ENCODE measurements at places on chromosomes 5 and 9.

DNA sequence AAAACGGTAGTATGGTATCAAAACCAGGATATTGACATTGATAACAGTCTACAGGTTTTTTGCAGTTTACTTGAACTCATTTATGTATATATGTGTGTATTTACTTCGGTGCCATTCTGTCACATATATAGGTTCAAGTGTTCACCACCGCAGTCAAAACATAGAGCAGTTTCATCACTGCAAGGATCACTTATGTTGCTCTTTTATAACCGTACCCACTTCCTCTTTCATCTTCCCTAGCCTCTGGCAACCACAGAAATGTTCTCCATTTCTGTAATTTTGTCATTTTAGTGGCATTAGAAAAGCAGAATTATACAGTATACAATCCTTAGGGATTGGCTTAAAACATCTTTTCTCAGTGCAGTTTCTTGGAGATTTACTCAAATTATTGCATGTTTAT is 90.3 kb downstream of the SH3GL2 start:
- DNase-seq: no peak

DNA sequence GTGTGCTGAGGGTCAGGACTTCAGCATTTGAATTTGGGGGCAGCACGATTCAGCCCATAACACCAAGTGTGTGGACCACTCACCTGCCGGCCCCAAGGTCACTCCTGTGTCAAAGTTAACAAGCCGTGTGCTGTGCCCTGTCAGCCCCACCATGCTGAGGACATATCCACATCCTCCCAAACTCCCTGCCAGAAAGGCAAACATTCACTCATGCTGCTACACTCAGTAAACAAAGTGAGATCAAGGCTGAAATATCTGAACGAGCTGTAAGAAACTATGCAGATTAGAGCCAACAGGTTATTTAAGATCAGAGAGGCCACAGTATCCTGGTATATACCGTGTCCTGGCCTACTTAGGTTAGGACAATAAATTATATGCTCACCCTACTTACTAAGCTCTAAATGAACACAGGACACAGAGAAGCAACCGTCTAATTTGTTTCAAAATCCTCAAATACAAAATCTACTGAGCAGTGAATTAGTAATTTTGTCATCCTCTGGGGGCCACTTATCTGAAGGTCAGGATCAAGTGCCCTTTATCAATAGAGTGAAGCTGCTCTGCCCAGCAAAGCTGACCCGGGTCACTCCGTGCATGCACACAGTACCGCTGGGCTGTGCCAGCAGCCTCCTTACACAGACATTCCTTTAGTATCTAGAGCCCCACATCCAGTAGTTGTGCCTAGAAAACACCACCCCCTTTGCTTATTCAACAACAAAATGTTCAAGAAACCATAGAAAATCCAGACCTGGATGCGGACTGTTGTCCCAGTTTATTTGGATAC is 28.2 kb downstream of the RETREG1 start:
- no peak for DNase-seq

DNA sequence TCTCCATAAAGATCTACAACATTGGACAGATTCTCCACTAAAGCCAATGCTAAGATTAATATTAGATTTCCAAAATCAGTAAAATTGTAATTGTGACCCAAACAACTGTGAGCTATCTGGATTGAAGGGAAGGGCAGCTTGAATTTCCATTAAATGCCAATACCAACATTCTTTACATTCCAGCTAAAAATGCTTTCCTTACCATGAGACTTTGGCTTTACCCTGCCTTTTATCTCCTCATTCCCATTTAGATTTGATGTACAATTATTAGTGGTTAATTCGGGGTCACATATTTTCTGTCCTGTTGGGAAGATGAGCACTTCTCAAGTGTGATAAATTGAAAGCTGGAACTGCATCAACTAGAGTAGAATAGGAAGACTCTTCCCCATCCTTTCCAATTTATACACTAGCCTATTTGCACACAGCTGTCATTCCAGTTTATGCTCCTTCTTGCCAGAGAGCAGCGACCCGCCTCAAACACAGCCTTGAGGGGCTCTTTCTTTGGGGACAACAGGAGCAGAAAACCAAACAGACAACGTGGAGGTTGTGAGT is 33.1 kb upstream of the MYOT start:
- no peak for DNase-seq

DNA sequence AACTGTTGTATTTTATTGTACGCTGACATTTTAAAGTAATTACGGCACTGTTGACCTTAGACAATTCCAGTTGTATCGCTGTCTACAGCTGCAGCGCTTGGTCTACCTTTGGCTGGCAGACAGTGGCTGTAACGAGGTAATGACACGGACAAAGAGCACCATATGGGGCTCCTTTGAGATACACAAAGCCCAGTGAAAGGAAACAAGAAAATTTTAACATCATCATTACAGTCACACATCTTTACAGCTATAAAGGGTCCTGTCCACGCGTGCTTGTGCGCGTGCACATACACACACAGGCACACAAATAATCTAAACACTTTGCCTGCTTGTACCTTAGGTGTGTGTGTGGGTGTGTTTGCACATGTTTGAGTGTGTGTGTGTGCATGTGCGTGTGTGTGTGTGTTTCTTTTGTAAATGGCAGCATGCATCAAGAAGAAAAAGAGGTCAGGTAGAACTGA is 946.0 kb downstream of the NR2F1-AS1 start:
- DNase-seq: no peak

DNA sequence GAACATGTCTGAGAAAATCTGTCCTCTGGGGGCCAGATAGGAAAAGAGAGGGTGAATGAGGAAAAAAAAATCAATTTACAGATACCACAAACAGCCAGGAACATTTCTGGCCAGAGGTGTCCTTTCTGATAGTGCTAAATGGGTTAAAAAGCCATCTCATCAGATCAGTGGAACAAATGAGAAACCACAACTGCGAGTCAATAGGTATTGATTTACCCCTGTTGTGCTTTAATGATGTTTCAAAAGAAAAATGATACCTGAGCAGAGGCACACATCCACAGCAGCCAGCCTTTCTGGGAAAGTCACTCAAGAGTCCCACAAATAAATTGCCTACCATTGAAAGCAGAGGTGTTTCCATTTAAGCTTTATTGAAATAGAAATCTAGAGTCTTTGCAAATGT is 79.3 kb upstream of the PTGER4 start:
- DNase-seq: no peak

DNA sequence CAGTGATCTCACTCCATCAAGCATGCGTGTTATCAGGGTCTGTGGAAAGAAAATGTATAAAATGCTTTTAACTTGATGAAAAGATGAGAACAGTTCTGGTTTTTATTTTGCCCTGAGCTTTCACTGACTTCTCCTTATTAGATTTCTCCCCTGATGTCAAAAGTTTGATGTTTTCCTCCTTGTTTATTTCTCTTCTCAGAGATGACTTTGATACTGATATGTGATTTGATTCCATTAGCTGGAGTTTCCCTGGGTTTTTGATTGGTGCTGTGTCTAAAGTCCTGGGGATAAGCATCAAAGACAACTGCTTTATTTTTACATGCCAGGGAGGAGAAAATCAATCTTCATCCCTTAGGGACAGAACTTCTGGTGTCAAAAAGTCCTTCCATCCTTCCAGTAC is 510.0 kb downstream of the KCTD16 start:
- DNase-seq: no peak

- no peak for DNase-seq
Measured at GRCh38 chr5:172659909-172660628, 19.0 kb downstream of the NEURL1B start.

- DNase-seq: no peak
Measured at GRCh38 chr5:110105692-110106091, 416.0 kb downstream of the MAN2A1 start.

GRCh38 chr5:71862087-71862486 is 143.0 kb downstream of the CARTPT start:
- no peak for DNase-seq

- no peak for DNase-seq
Measured at GRCh38 chr9:110650261-110650660, 18.3 kb upstream of the MUSK start.

- DNase-seq: no peak
Measured at GRCh38 chr9:2299156-2299842, 284.2 kb downstream of the SMARCA2 start.

DNA sequence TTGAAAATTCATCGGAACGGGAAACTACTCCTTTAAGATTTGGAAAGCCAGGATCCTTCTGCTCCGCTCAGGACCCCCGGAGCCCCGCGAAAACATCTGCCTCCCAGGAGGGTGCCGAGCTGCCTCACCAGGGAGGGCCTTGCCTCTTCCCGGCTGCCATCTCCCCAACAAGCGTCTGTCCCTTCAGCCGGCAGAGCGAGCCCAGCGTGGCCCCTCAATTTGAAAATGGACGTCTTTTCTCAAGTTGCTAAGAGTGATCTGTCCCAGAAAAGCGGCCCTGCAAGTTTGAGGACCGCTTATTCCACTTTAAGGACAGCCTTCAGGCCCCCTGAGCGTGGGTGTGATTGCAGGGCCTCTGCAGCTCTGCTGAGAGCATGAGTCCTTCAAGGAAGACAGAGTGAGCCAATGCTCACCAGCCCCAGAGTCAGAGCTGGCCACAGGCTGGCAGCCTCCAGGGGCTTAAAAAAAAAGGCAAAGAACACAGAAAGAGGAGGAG is 101.3 kb downstream of the PHF2 start:
- peak; percentile 0 for DNase-seq

DNA sequence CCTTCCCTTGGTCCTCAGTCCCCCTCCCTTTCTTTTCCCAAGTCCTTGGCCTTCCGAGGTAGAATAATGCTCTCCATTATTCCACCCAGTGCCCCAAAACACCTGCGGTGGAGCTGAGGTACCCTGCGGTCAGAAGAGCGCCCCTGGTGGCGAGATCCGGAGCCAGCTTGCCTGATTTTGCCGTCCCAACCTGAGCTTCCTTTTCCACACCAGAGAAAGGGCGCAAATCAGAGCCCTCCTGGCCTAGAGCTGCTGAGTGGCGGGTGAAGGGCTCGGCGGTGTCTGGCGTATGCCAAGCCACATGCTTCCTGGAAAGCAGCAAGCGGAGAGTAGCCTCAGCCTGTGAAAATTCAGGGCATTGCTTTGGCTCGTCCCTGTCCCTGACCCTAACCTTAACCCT is 21.1 kb upstream of the CARTPT start:
- no peak for DNase-seq

DNA sequence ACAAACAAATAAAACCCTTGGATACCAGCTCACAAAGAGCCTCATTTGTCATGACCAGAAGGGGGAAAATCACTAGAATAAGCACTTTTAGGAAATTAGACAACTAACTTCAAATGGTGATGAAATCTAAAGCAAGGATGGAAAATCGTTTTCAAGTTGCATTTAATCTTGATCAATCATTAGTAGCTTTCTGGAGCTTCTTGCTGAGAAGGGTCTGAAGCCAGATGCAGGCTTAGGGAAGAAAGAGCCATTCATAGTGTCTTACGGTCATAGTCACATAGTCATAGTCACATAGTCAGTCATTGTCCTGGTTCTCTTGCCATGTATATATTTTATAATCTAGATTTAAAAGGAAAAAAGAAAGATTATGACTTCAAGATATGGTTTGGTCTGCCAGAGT is 610.5 kb downstream of the ACTL7B start:
- DNase-seq: no peak

- DNase-seq: no peak
Measured at GRCh38 chr9:27377147-27377807, 80.3 kb upstream of the EQTN start.

DNA sequence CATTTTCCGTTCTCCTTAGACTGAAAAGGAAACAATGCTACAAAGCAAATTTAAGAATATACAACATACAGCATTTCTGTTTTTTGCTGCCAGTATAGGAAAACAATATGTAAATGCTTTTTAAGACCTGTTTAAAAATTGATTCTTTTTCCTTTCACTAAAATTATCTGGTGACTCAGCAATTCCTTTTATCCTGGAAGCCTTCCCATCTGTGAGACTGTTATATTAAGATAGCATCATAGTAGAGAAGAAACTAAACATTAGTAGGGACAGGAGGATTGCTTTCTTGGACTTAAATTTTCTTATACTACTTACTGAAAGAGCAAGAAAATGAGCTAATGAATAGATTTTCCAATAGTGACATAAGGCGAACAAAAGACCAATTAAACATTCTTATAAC is 30.0 kb upstream of the GPR21 start:
- DNase-seq: no peak

DNA sequence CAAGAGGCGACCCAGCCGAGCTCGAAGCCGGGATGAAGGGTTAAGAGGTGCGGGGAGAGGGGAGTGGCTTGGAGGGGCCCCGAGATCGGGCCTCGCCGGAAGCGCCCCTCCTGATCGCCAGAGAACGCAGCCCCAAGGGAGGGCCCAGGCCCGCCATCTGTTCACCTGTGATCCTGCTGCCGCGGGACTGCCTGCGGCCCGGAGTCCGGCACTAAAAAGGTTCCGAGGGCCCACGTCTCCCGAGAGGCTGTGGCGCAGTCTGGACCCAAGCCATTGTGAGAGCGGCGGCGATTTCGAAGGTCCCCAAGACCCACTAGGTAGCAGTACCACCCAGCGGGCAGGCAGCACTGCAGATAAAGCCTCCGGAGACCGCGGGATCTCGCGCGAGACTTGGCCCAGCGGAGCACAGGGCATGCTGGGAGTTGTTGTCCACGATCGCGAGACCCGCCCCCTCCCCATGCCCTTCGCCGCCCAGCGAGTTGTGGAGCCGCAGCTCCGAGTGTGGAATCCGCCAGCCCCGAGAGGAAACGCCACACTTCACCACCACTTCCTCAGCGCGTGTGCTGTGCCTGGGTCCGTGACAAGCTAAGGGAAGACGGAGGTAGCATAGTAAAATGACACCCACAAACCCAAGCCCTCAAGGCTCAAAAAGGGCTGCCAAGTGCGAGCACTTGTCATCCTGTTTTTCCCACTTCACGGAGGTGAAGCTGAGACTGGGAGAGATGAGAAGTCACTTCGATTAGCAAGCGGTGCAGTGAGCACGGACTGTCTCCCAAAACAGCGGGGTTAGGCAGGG is at the start of gene KIAA1191:
Gene KIAA1191, minus strand, starts transcription at position 328 of the 796 bp plus-strand sequence. CDS start 2,256 bp downstream, outside the sequence.
- DNase-seq: peak; percentile 82

DNA sequence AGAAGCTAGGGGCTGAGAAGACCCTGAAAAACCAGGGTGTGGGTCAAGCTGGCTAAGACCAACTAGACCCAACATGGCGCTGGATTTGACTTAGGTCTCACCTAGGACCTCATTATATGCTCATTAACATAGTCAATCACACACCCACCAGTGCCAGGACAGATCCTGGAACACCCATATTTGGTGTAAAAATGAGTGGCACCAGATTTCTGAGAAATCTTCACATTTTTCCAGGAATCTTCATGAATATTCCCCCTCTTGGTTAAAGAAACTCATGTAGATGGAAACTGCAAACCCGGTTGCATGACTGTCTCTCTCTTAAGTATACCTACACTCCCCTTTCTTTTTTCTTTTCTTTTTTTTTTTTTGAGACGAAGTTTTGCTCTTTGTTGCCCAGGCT is 17.9 kb upstream of the RAB14 start:
- no peak for DNase-seq
